Naive thymus-derived CD4-positive, alpha-beta T cell (primary cell): ENCODE measurements at places on chromosomes 16 and 17. TPM values are rescaled to one million over a fixed set of nuclear protein-coding genes. Genes with fewer than 3 reads are reported as not detected.
A peak's percentile ranks its signal among the peaks of the same experiment; 100 is the strongest.

- no peak for DNase-seq
Observed at GRCh38 chr17:43366891-43367736, 31.7 kb upstream of the ARL4D start.

DNA sequence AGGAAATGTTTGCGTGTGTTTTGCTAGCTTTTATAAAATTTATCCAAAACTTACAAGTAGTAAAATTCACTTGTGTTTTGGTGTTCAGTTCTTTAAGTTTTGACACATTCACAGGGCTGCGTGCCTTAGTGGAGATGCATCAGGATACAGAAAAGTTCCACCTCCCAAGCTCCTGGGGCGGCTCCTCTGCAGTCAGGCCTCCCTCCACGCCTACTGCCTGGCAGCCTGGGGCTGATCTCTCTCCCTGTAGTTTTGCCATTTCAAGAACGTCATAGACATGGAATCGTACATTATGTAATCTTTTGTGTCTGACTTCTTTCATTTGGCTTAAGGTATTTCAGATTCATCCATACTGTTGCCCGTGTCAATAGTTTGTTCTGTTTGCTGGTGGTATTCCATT is 27.2 kb upstream of the IRF8 start:
- no peak for DNase-seq

- no peak for DNase-seq
Observed at GRCh38 chr17:8419305-8419704, 16.4 kb upstream of the NDEL1 start.

DNA sequence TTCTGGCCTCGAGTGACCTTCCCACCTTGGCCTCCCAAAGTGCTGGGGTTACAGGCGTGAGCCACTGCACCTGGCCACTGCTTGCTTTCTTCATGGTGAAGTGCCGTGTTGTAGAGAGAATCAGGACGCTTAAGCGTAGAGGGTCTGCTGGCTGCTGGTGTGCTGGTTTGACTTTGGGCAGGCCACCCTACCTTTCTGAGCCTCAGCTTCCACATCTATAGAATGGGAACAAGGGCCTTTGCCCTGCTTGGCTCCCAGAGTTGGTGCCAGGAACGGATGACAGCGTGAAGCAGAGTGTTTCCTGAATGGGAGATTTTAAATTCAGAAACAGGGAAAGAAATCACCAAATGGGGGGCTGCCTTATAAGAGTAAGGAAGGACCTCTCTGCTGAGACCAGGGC is 60.9 kb downstream of the NKD1 start:
- DNase-seq, result no peak

- no peak for DNase-seq
Observed at GRCh38 chr17:70123193-70123592, 46.1 kb upstream of the KCNJ2 start.

DNA sequence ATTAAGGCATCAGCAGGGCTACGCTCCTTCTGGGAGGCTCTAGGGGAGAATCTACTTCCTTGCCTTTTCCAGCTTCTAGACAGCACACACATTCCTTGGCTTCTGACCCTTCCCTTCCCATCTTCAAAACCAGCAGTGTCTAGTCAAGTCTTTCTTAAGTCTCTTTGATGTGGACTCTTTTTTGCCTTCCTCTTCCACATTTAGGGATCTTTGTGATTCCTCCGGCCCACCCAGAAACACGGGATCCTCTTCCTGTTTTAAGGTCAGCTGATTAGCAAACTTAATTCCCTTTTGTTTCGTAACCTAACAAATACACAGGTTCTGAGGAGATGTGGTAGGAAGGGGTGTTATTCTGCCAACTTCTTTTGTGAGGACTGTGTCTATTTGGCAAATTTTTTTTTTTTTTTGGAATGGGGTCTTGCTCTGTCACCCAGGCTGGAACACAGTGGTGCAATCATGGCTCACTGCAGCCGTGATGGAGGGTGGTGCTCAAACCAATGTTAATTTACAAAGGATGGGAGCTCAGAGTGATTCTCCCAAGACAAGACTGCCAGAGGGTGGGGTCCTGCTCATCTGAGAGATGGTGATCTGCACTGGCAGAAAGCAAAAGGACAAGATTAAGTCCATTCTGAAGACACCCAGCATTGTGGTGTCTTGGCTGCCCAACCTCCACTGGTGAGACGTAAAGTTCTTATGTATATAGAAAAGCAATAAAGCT is 14.7 kb downstream of the KNOP1 start:
- DNase-seq, result no peak

- no peak for DNase-seq
Observed at GRCh38 chr17:17926840-17927449, 45.3 kb downstream of the TOM1L2 start.

DNA sequence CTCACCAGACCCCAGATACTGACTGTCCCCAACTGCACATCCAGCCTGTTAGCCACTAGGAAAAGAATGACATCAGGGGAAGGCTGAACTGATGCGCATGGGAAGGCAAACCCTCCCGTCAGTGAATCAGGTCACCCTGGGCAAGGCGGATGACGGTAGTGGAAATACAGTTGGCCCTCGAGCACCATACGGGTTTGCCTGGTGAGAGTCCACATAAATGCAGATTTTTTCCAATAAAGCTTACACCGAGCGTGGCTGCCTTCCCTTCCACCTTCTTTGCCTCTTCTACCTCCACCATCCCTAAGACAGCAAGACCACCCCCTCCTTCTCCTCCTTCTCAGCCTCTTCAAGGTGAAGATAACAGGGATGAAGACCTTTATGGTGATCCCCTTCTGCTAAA is 236.1 kb upstream of the TNRC6C start:
- DNase-seq, result no peak

- peak; percentile 40 for DNase-seq
Observed at GRCh38 chr17:37605813-37606505, 3.3 kb downstream of the SYNRG start.

DNA sequence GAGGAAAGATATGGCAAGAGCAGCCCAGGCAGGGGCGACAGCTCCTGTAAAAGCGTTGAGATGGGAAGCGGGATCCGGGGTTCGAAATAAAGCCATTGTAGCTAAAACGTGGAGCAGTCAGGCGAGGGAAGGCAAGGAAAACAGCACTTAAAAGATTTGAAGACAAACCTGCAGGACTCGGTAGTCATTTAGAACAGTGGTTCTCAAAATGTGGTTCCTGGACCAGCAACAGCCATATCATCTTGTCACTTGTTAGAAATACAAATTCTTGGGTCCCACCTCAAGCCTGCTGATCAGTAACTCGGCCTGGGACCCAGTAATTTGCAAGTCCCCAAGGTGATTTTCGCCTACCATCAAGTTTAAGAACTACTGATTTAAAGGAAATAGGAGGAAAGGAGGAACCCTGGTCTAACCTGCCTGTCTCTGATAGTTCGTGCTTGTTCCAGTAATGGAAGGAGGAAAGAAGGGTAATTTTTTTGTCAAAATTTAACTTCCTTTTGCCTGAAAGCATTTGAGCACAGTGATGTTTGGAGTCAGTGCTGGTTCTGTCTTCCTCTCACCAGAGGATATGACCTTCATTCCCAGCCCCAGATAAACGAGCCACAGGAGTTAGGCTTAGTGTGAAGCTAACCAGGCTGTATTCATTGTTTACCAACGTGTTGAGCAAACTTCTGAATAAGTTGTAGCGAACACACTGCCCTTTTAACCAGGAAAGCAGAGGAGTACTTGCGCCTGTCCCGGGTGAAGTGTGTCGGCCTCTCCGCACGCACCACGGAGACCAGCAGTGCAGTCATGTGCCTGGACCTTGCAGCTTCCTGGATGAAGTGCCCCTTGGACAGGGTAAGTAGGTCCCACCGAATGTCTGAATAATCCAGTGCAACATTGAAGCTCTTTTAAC is 1.1 kb downstream of the ORC6 start:
- no peak for DNase-seq

GRCh38 chr16:56460101-56460500 is 8.7 kb downstream of the OGFOD1 start:
- no peak for DNase-seq

DNA sequence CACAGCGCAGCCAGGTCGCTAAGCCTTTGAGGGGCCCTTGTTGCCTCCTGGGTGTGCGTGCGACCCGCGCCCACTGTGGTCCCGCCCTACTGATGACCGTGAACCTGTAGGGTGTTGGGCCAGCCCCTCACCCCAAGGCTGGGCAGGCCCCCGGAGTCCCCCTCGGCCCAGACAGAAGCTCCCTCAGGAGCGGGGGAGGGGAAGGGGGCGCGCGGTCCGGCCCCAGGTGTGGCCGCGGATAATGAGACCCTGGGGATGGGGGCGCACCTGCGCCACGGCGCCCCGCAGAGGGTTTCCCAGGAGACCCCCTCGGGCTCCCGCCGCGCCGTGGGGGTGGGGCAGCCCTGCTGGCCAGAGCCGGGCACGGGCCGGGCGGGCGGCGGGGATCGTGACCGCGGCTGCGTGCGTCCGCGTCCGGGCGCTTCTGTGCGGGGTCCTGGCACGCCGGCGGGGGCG is 358 bp upstream of the ARHGDIG start:
- no peak for DNase-seq

GRCh38 chr17:30570596-30571265 is 93.5 kb downstream of the GOSR1 start:
- no peak for DNase-seq

GRCh38 chr17:6534846-6535514 is 21.4 kb downstream of the PITPNM3 start:
- no peak for DNase-seq

DNA sequence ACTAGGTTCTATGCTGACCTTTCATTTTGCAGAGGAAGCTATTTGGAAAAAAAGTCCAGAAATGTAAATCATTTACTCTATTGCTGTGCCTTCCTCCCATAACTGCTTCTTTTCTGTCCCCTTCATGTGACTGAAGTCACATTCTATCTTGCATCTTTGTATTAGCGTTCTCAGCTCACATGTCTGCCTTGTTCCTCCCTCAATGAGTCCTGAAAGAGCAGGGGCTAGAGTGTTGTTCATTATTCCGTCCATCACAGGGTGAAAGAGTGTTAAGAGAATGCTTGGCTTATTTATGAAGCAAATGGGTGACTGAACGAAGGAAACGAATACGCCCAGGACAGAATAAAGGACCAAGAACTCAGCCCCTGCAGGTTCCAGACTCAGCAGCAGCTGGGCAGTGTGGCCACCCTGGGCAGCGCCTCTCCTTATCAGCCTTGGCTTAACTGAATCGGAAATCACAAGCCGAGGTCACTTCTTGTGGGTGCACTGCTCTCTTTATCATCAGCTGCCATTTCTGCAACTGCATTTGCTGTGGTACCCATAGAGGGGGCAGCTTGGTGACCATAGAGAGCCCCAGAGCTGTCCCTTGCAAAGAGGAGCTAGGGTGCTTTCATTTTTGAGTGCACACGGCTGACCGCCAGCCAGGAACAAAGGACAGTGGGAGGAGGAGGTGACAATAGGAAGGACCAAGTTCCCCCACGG is 1.8 kb upstream of the PIK3R6 start:
- no peak for DNase-seq

DNA sequence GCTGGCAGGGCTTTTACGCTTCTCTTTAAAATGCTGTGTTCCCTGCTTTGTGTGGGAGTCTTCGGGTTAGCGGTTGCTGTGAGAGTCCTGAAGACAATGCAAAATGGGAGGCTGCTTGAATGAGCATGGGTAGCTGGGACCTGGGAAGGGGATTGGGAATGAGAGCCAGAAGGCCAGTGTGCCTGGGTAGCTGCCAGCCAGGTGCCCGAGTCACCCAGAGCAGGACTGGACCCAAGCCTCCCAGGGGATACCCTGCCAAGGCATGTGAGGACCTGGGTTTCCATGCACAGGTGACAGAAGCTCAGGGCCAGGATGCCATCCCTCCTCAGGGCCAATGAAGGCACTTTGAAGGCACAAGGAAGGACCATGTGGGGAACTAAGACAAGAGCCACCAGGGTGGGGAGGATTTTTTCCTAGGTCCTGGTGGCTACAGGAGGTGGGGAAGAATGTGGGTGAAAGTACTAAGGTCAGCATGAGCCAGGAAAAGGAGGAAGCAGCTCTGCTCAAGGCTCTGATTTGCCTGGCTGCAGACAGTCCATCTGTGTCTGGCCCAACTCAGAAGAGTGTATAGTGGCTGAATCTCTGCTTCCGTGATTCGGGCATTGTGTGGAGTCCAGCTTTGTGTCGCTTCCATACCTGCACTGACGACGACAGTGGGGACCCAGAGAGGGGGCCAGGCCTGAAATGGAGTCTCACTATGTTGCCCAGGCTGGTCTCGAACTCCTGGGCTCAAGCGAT is 20.5 kb downstream of the TMEM94 start:
- DNase-seq, result no peak

DNA sequence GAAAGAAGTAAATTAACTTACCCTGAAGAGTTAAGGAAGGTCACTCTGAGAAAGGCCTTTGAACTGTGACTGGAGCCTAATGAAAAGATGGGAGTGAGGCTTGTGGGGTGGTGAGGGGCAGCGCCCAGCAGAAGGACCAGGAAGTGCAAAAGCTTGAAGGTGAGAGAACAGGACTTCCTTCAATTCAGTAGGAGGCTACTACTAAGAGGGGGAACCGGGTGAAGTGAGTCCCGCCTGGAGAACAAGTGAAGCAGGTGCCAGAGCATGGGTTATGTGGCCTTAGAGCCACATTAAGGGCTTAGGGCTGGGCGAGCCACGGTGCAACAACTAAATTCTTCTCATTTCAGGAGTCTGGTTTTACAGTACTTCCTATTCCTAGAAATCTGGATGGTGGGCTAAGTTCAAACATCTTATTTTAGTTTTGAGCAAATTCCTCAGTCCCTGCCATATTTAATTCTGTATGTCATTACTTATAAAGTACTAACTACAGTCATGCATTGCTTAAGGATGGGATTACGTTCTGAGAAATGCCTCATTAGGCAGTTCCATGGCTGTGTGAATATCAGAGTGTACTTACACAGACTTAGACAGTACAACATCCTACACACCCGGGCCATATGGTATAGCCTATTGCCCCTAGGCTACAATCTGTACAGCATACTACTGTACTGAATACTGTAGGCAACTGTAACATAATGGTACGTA is 5.1 kb downstream of the CFAP20 start:
- DNase-seq, result no peak

GRCh38 chr16:6656760-6657159 is 675.9 kb upstream of the RBFOX1 start:
- DNase-seq, result no peak

DNA sequence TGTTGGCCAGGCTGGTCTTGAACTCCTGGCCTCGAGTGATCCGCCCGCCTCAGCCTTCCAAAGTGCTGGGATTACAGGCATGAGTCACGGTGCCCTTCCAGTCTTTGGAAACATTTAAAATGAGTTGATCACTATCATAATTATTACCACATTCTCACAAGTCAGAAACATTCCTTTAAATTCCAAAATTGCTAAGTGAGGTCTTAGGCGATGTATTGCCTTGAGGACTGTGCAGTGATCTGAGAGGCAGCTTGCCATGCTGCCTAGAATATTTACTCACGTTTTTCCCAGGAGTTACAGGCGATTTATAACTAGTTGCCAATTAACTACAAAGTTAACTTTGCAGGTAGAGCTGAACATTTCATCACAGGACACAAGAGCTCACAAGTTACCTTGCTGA is 5.7 kb upstream of the ATXN1L start:
- DNase-seq, result no peak

CBLN1 gene
- total RNA-seq, result not detected

TOM1L1 gene
- not detected for total RNA-seq

GJC1 gene
- 0.20 TPM for total RNA-seq

CCDC144A gene
- 16.1 TPM for total RNA-seq

CWC25 gene
- total RNA-seq, result 69.5 TPM

SREBF1 gene
- total RNA-seq, result 159 TPM in 2 replicates

C17orf78 gene
- not detected for total RNA-seq

CDC27 gene
- total RNA-seq, result 47.4 TPM

ZNF500 gene
- 13.8 TPM for total RNA-seq
